ENCODE measurements at places on chromosomes 5 and 9.

GRCh38 chr9:35651956-35652828 lies 1.5 kb upstream of the SIT1 start:
- DNase-seq: no peak

DNA sequence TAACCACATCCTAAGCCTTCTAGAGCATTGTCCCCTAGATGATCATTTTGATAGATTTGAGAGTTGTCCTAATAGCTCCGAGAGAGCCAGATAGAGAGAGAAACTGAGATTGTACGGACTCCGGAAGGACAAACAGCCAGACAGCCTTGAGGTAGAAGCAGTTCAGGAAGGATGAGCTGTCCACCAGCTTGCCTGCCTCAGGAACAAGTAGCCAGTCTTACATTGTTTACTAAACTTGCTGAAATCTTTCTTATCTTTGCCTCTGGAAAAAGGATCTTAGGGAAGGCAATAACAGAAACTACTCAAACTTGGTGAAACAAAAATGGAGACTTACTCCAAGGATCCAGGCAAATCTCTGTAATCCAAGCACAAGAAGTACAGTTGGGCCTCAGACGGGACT lies 39.0 kb upstream of the SAP30L start:
- DNase-seq: no peak

- no peak for DNase-seq
Observed at GRCh38 chr5:5364932-5365331, 57.5 kb upstream of the ICE1 start.

DNA sequence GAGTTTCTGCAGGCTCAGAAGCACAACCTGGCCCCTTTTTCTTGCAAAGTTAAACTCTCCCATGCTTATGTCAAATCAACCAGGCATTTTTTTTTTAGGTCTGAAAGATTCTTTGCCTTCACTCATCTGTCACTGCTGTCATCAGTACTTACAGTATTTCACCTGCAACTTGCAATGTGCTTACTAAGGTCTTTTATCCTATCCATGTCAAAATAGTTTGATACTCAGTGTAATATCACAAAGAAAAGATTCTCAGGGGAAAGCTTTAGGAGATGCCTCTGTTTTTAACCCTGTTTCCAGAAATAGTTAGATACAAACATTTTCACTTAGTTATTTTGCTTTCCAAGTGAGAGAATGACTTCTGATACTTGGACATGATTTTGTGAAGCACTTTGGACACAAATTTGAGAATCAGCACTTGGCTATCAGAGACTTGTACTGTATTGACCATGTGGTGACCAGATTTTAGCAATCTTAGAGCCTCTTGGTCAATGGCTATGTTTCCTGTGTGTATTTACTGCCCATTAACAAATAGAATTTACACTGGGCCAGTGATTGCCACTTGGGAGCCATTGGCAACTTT lies 428.2 kb downstream of the IRX1 start:
- no peak for DNase-seq

DNA sequence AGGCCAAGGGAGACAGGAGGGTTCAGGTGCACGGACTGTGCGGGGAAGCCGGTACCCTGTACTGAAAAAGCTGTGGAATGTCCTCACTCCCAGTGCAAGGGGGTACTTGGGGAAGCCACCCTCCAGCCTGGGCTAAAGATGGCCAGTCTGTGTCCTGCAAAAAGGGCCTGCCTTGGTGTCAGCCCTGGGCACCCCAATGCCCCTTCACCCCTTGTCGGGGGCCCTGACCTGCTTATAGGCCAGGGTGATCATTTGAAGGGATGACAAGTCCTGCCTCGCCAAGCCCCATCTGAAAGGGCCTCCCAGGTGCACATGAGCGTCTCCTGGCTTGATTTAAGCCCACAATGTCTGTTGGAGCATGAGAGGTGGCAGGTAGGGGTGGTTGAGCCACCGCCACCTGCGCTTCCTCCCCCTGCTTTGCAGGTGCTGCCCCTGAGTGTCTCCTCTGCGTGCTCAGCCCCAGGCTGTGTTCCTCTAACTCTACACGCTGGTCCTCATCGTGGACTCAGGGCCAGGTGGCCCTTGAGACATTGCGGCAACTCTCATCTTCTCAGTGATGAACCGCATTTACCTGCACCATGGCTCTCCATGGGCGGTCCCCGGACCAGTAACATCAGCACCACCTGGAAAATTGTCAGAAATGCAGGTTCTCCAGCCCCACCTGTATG lies 97.0 kb downstream of the ANKRD33B start:
- no peak for DNase-seq

DNA sequence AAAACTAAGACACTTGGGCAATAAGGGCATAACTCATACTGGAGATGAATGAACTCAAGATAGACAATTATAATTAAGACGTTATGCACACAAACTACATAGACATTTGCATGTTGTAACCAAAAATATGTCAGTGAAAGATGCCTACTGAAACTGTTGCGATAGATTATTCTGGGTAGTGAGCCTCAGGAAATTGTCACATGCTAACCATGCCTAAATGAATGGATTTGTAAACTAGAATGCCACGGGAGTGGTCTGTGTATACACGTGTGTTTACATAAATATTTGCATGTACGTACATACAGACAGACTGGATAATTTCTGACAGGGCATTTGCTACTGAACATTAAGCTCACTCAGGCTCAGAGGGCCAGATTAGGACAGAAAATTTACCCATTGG lies 1.2 kb downstream of the NIPSNAP3B start:
- no peak for DNase-seq

- DNase-seq: no peak
Observed at GRCh38 chr5:10250806-10251276, 761 bp downstream of the CCT5 start.

GRCh38 chr5:109453251-109453650 lies 43.5 kb upstream of the PJA2 start:
- DNase-seq: no peak

DNA sequence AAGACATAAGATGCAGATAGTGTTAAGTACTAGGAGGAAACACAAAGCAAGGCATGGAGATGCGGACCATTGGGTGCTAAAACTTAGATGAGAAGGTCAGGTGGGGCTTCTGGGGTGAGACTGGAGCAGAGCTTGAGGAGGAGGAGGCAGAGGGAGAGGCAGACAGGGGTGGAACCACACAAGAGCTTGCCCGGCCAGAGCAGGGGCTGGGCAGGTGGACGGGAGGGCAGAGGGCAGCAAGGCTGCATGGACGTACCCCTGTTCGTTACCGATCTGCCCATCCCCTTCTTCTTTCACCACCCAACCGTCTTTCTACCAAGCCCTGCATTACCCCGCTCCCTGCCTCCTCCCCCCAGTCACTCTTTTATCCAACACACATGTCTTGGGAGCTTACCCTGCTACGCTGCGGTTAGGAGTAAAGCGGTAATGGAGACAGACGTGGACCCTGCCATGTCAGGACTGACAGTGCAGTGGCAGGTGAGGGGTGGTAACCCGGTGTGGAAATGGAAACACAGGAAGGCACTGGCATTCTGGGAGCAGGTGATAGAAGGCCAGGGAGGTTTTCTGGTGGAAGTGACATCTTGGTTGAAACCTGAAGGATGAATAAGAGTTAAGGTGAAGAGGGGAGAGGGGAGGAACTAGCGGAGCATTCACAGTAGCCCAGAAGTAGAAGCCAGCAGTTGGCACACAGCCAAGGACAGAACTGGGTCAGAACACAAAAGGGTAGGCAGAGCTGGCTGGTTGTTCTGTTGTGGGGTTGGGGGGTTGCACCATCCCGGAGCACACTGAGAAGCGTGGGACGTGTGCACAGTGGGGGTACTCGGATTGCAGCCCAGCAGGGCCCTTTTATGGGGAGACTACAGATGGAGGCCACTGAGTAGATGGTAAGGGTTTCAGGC lies 167.2 kb downstream of the CACNA1B start:
- DNase-seq: no peak

GRCh38 chr5:143501310-143502044 lies 98.0 kb upstream of the NR3C1 start:
- no peak for DNase-seq

- no peak for DNase-seq
Observed at GRCh38 chr5:157749462-157749799, 5.9 kb downstream of the LSM11 start.

GRCh38 chr9:73152953-73153352 lies 1.3 kb downstream of the ANXA1 start:
- DNase-seq: no peak

DNA sequence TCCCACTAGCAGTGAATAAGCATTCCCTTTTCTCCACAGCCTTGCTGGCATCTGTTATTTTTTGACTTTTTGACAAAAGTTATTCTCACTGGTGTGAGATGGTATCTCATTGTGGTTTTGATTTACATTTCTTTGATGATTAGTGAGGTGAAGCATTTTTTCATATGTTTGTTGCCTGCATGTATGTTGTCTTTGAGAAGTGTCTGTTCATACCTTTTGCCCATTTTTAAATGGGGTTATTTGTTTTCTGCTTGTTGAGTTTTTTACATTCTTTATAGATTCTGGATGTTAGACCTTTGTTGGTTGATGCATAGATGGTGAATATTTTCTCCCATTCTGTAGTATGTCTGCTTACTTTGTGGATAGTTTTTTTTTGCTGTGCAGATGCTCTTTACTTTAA lies 171.7 kb downstream of the SREK1 start:
- DNase-seq: no peak

GRCh38 chr9:131610231-131610761 lies 65.0 kb downstream of the PRRT1B start:
- no peak for DNase-seq

DNA sequence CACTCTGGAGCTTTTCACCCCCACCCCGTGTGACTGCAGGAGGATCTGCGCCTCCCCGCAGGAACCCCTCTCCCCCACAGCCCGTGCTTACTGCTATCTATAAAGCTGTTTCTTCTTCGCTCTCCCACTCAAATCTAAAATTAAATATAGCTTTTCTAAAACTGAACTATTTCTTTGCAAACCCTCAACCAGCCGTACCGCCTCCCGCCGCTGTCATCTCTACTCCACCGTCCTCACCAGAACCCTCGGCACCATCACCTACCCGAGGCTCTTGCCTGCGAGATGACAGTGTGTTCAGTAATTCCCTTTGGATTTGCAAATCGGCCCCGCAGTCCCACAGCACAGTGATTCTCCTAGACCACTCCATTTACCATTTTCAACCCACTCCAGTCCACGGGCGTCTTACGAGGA lies 13.6 kb downstream of the LPCAT1 start:
- no peak for DNase-seq

DNA sequence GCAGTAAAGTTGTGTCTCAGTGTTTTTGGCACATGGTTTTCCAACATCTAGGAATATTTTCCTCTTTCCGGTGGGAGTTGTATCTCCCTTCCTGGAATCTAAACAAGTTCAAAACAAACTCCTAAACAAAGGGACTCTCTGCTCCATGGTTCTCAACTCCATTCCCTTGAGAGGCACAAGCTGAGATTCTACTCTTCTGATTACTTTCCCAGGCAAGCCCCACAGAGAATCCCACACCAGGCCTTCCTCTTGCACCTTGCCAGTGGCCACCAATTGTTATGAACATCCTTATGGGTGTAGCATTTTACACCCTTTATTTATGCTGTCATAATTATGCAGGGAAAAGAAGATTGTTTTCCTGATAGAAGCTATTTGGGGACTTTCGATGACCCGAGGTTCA lies 25.8 kb upstream of the SH3TC2 start:
- DNase-seq: no peak

GRCh38 chr5:26031481-26031880 lies 1006.9 kb downstream of the CDH9 start:
- DNase-seq: no peak

DNA sequence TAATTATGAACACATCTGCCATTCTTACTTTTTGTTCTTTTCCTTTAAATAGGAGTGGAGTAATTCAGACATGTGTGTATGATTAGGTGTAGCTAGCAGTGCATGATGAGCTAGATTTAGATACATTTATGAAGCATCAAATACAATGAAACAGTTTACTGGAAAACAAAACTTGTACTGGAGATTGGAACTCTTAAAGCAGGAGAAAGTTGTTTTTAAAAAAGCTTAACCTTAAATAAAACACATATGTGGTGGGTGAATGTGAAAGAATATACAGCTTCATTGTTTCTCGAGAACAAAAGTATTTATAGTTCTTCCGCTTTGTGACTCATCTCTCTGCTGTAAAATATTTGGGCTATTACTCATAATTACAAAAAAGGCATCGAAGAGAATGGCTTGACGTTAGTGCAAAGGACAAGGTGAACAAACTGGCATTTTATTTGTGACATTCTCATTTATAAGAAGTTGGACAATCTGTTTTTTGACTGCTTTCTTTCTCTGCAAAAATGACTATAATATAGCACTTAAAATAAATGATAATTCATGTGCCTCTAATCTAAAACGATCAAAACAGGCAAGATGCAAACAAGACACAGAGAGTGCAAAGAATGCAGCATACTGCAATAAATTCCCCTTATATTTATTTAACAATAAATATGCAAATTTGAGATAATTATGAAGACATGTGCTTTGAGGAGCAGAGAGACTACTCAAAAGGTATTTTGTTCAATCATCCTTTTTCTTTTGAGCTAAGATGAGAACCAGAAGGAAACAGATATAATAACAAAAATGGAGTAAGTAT lies 478.8 kb downstream of the CETN3 start:
- no peak for DNase-seq

DNA sequence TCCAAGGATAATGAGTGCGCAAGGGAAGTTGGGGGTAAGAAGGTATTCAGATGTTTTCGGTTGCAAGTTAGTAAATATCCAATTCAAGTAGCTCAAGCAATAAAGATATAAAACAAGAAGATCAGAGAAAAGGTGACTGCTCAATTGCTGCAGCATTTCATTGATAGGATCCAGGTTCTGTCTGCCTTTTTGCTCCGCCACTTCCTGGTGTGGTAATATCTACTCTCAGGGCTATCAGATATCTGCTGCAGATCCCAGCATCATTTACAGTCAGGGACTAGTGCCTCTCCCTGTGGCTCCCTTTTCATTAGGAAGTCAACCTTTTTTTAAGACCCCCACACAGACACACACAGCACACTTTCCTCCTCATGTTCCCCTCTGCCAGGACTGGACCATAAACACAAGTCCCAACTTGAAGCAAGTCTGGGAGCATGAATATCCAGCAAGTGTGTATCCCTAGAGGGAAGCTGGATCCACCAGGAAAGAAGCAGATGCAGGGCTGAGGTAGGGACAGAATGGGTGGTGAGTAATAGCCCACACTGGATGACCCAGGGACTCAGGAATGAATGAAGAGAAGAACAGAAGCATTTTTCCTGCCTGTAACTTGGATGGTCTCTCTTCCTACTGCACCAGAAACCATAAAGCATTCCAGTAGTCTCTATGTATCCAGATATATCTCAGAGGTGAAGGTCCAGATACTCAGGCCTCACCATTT lies 53.7 kb downstream of the ZNF622 start:
- DNase-seq: no peak

- no peak for DNase-seq
Observed at GRCh38 chr9:69054989-69055388, 19.4 kb downstream of the FXN start.

DNA sequence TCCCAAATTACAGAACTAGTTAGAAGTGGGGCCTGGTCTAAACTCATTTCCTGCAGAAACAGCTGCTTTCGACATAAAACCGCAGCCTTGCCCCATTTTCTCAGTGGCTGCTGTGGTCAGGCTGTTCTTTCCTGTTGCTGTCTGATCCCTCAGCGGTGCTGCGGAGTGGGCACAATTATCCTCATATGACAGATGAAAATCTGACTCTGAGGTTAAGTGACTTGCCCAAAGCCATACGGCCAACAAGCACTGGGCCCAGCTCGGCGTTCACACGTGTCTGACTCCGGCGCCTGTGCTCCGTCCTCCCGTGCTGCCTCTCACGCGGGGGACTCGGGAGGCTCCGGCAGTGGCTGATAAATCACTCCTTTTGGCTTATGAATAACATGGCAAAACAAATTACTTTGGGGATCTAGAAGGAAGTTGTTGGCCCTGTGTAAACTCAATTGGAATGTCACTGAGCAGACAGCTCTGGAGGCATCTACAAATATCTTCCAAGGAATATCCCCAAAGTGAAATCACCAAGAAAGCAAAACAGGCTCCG lies 142.6 kb upstream of the LMX1B start:
- peak; percentile 77 for DNase-seq
